ENCODE measurements at places on chromosomes 12 and 14.
A peak's percentile ranks its signal among the peaks of the same experiment; 100 is the strongest.

DNA sequence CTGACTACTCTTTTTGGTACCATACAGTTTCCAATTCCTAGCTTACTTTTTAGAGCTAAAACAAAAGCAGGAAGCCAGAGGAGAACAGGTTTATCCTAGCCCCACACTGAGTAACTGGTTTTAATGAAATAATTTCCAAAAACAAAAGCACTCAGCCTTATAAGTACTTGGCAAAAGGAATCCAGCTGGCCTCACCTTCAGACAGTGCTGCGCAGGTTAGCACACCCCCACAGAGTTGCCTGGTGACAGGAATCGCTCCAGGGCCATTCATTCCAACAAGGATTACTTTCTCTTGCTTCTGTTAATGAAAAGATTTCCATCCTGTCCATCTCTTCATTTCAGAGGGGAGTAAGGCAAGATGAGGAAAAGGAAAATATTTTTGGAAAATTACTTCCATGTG lies 84.6 kb downstream of the SCFD1 start:
- H3K27ac ChIP-seq = no peak overlapping the region
- H3K4me3 ChIP-seq = no peak overlapping the region
- peaks cover 9% of the 10 kb centered on the region for H3K36me3 ChIP-seq
- no peaks in the 10 kb centered on the region for H3K4me1 ChIP-seq

GRCh38 chr12:49825971-49826421 lies 2.2 kb downstream of the NCKAP5L start:
- no peak overlapping the region for H3K4me3 ChIP-seq
- peak overlapping the region; percentile 71 for H3K27ac ChIP-seq
- no peaks in the 10 kb centered on the region for H3K36me3 ChIP-seq

DNA sequence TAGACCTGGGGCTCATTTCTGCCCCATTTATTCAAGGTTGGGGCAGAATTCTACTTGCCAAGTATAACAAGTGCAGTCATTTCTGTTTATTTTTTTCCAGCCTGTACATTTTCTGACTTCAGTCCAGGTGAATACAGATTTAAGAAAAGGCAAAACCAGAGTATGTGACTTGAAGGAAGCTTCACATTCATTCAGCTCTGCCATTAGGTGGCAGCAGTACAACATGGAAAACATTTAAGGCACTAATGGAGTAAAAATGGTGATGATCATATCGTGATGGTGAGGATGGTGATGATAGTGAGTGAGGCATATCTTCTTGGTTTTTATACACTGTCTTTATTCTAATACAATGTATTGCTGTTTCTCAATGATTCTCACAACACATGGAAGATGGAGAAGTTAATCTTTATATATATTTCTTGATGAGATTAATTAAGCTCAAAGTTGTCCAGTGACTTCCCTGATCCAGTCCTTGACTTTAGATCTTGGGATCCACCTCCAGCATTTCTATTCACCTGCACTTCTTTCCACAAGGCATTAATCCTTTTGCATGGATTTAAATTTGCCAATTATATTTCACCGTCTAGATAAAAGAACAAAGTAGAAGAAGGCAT lies 176.7 kb upstream of the SEL1L start:
- H3K27me3 ChIP-seq = no peaks in the 10 kb centered on the region
- H3K4me1 ChIP-seq = no peaks in the 10 kb centered on the region
- H3K36me3 ChIP-seq = no peaks in the 10 kb centered on the region
- DNase-seq = no peak
- no peak overlapping the region for H3K4me3 ChIP-seq

DNA sequence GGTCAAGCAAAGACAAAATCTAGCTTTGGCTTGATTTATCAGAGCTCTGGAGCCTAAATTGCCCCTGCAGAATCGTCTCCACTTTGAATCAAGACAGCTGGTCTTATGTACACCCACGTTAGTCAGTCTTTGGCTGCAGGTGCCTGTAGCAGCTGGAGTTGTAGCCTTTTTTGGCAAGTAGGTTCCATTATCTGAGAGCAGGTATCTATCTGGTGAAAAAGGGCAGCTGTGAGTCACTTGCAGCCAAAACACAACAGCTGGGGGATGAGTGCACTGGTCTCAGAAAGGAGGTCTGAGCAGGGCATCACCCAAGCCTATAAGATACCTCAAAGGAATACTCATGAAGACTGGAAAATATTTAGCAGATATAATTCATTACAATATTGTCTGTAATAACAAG lies 43.6 kb upstream of the KCNH5 start:
- no peak overlapping the region for H3K27ac ChIP-seq
- no peaks in the 10 kb centered on the region for H3K4me1 ChIP-seq
- no peaks in the 10 kb centered on the region for H3K36me3 ChIP-seq
- no peaks in the 10 kb centered on the region for H3K27me3 ChIP-seq
- DNase-seq = no peak
- no peak overlapping the region for H3K4me3 ChIP-seq

- H3K27ac ChIP-seq = no peak overlapping the region
- H3K4me1 ChIP-seq = no peaks in the 10 kb centered on the region
- H3K27me3 ChIP-seq = no peaks in the 10 kb centered on the region
Observed at GRCh38 chr12:75623631-75624154, 112.3 kb upstream of the KRR1 start.

- no peak for DNase-seq
- H3K27ac ChIP-seq = no peak overlapping the region
- H3K4me1 ChIP-seq = no peaks in the 10 kb centered on the region
- H3K27me3 ChIP-seq = no peaks in the 10 kb centered on the region
- H3K4me3 ChIP-seq = no peak overlapping the region
Observed at GRCh38 chr12:52347551-52348510, 19.4 kb downstream of the KRT85 start.
